Activated naive CD4-positive, alpha-beta T cell treated with anti-CD3 and anti-CD28 coated beads, Interleukin-2, amount 10 ng/mL, durations not matched to agents 7 days and 5 days (primary cell): ENCODE measurements at places on chromosomes 3 and 15.

DNA sequence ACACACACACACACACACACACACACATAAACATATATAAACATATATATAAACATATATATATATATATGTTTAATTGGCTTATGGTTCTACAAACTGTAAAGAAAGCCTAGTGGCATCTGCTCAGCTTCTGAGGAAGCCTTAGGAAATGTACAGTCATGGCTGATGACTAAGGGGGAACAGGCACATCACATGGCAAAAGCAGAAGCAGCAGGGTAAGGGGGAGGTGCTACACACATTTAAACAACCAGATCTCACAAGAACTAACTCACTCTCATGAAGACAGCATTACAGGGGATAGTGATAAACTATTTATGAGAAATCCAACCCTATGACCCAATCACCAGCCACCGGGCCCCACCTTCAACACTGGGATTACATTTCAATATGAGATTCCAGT is 922.9 kb downstream of the SI start:
- H3K4me3 ChIP-seq, result no peak overlapping the region
- no peak for DNase-seq
- no peaks in the 10 kb centered on the region for H3K36me3 ChIP-seq
- no peaks in the 10 kb centered on the region for H3K4me1 ChIP-seq
- no peaks in the 10 kb centered on the region for H3K27me3 ChIP-seq
- H3K27ac ChIP-seq, result no peak overlapping the region

- no peaks in the 10 kb centered on the region for H3K4me1 ChIP-seq
- peaks cover 9% of the 10 kb centered on the region for H3K27me3 ChIP-seq
- no peak overlapping the region for H3K4me3 ChIP-seq
- no peak overlapping the region for H3K27ac ChIP-seq
- peak; percentile 75 for DNase-seq
Measured at GRCh38 chr3:196518966-196519717, 4.0 kb upstream of the SMCO1 start.

DNA sequence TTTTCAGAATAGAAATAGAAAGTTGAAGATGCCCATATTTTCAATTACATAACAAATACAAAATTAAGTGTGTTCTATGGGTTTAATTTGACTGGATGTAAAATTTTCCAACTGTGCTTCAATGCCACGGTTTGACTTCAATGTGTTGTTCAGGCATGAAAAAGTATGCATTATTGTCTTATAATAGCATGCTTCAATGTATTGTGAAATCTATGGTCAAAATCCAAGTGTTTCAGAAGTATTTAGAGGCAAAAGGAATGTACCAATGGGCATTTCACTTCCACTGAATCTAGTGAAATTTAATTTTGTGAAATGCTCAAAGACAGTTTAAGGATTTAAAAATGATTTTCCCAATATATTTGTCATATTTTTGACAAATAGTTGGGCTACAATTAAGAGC is 16.0 kb downstream of the NEK10 start:
- H3K27ac ChIP-seq, result no peak overlapping the region
- H3K4me3 ChIP-seq, result no peak overlapping the region
- H3K36me3 ChIP-seq, result no peaks in the 10 kb centered on the region
- peaks cover 7% of the 10 kb centered on the region for H3K4me1 ChIP-seq

GRCh38 chr3:28150465-28151206 is 90.8 kb upstream of the CMC1 start:
- no peak for DNase-seq
- H3K27ac ChIP-seq, result no peak overlapping the region
- no peaks in the 10 kb centered on the region for H3K36me3 ChIP-seq
- no peak overlapping the region for H3K4me3 ChIP-seq

DNA sequence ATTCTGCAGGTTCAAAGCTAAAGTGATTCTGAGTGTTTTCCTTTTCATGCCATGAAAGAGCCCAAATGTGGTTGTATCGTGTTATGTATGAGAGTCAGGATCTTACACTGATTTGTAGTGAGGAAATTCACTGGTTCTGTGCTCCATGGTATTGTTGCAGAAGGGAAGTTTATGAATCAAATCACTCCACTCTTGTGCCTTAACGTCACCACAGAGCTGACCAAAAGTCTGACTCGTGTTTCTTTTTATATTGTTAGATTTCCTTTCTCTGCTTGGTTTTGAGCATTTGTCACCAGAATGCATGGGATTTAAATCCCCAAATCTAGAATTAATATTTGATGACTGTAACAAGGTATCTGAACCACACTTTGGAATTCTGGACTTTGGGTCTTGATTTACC is 29.1 kb upstream of the SLC30A4 start:
- DNase-seq, result no peak
- no peaks in the 10 kb centered on the region for H3K36me3 ChIP-seq
- peaks cover 38% of the 10 kb centered on the region for H3K27me3 ChIP-seq

GRCh38 chr3:130761730-130762311 is 15.2 kb upstream of the PIK3R4 start:
- H3K27ac ChIP-seq, result no peak overlapping the region
- no peaks in the 10 kb centered on the region for H3K36me3 ChIP-seq
- H3K4me1 ChIP-seq, result peaks cover 12% of the 10 kb centered on the region
- DNase-seq, result no peak
- peaks cover 6% of the 10 kb centered on the region for H3K27me3 ChIP-seq

- H3K4me1 ChIP-seq, result no peaks in the 10 kb centered on the region
- H3K36me3 ChIP-seq, result no peaks in the 10 kb centered on the region
- no peak overlapping the region for H3K27ac ChIP-seq
- no peak overlapping the region for H3K4me3 ChIP-seq
- peaks cover 19% of the 10 kb centered on the region for H3K27me3 ChIP-seq
- DNase-seq, result no peak
Measured at GRCh38 chr3:194871864-194872668, 186.4 kb downstream of the FAM43A start.

DNA sequence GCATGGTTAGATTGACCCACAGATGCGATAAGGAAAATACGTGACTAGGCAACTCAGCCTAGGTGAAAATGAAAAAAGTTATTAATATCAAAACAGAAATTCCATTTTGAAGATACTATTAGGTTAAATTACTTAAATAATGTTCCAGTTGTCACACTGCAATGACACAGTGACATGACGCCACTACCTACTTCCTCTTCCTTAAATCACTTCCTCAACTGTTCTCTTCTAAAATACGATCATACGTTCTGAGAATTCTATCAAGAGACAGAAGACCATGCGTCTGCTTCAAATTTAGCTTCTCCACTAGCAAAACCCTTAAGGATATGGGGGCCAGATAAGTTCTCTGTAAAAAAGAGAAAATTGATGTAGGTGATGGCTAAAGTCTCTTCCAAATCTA is 18.2 kb downstream of the CMTM6 start:
- peaks cover 61% of the 10 kb centered on the region for H3K36me3 ChIP-seq
- H3K27ac ChIP-seq, result no peak overlapping the region
- no peak overlapping the region for H3K4me3 ChIP-seq
- no peak for DNase-seq

- DNase-seq, result no peak
- H3K27ac ChIP-seq, result no peak overlapping the region
- no peaks in the 10 kb centered on the region for H3K4me1 ChIP-seq
- H3K4me3 ChIP-seq, result no peak overlapping the region
- no peaks in the 10 kb centered on the region for H3K36me3 ChIP-seq
- peaks cover 4% of the 10 kb centered on the region for H3K27me3 ChIP-seq
Measured at GRCh38 chr15:29685156-29686078, 136.9 kb downstream of the TJP1 start.

GRCh38 chr15:93040288-93041158 is 48.5 kb downstream of the RGMA start:
- no peak overlapping the region for H3K27ac ChIP-seq
- peaks cover 5% of the 10 kb centered on the region for H3K27me3 ChIP-seq
- DNase-seq, result no peak
- H3K4me1 ChIP-seq, result peaks cover 2% of the 10 kb centered on the region
- H3K36me3 ChIP-seq, result no peaks in the 10 kb centered on the region

- H3K4me1 ChIP-seq, result no peaks in the 10 kb centered on the region
- H3K36me3 ChIP-seq, result no peaks in the 10 kb centered on the region
- no peaks in the 10 kb centered on the region for H3K27me3 ChIP-seq
- H3K4me3 ChIP-seq, result no peak overlapping the region
Measured at GRCh38 chr3:174417573-174417972, 441.6 kb upstream of the NAALADL2 start.

GRCh38 chr3:182596676-182597410 is 196.5 kb upstream of the ATP11B start:
- DNase-seq, result no peak
- H3K4me1 ChIP-seq, result no peaks in the 10 kb centered on the region
- H3K36me3 ChIP-seq, result no peaks in the 10 kb centered on the region

GRCh38 chr15:91866971-91867372 is 13.5 kb downstream of the SLCO3A1 start:
- peaks cover 93% of the 10 kb centered on the region for H3K4me1 ChIP-seq
- peaks cover 24% of the 10 kb centered on the region for H3K36me3 ChIP-seq
- H3K27ac ChIP-seq, result no peak overlapping the region
- no peak for DNase-seq
- peak overlapping the region; percentile 4 for H3K4me3 ChIP-seq

DNA sequence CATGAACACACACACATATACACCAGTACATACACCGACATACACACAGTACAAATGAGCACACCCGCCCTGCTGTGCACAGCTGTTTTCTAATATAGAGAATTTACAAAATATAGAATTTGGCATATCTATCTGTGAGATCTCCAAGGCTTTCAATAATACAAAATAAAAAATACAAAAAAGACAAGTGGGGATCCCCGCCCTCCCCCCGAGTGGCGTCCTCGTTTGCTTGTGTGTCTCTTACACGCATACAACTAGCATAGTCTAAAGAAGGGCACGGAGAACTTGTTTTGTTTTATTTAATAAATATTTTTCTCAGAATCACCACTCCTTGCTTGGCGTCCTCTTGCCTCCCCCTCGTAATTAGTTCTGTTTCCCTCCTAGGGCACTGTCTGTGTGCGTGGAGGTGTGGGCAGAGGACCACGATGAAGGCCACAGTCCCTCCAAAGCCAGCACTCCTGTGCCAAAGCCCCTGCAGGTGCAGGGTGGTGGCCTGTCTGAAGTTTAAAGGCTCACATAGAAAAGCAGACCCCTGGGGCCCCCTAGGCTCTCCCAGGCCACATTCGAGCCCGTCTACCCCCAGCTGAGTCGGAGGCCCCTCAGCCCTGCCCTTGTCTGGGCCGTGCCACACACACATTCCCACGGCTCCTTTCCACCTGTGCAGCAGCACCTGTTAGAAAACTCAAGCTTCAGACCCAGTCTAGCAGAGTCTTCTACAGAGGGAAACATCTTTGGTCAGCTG is 82.1 kb downstream of the SEC22A start:
- no peaks in the 10 kb centered on the region for H3K27me3 ChIP-seq
- DNase-seq, result no peak
- H3K4me3 ChIP-seq, result no peak overlapping the region
- H3K36me3 ChIP-seq, result no peaks in the 10 kb centered on the region

DNA sequence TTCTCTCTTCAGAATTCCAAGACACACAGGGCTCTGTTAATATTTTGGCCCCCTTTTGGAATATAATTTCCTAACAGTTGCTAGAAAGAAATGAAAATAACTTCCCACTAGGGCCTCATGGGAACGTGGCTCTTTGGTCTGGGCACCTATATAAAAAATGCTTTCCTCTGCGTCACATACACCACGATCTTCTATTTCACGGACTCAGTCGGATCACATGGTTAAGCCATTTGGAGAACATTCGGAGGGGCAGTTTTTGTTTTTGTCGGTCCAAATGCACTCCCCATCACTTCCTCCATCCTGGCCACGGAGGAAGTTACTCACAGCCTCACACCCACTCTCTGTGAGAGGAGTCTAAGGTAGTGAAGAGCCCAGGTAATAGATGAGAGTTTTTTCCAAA is 21.0 kb downstream of the TMEM44 start:
- no peaks in the 10 kb centered on the region for H3K36me3 ChIP-seq
- H3K27ac ChIP-seq, result no peak overlapping the region
- DNase-seq, result no peak
- peaks cover 3% of the 10 kb centered on the region for H3K4me1 ChIP-seq
- H3K4me3 ChIP-seq, result no peak overlapping the region

- no peak for DNase-seq
- H3K36me3 ChIP-seq, result no peaks in the 10 kb centered on the region
- H3K4me1 ChIP-seq, result no peaks in the 10 kb centered on the region
- H3K4me3 ChIP-seq, result no peak overlapping the region
- H3K27ac ChIP-seq, result no peak overlapping the region
Measured at GRCh38 chr3:7393944-7394605, 533.2 kb downstream of the GRM7 start.
